Colonic mucosa (tissue), 4 donors: ENCODE measurements at places on chromosomes 6 and 20.

DNA sequence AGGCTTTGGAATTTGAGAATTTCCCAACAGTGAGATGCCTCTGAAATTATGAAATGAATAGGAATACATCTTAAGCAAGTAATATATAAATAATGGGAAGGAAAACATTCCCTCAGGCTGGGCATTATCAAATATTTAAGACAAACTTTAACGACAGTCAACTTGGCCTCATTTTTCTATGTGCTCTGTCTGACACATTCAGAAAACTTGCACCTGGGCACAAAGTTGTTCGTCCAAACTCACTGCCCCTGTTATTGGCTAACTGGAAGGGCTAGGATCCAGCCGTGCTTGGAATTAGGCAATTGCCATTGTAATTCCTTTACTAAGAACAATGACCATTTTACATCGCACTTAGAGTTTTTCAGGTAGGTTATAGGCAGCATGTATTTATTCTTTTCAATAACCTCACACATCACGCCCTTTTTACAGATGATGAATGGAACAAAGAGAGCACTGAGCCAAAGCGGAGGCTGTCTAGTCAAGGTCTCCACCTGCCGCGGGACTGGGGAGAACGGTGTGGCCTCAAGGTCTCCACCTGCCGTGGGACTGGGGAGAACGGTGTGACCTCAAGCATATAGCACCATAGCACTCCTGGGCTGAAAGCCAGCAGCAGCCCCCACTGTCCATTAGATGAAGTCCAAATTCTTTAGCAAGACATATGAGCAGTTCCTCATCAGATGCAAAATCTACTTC lies 40.7 kb upstream of the FOXQ1 start:
- H3K4me3 ChIP-seq: no peak overlapping the region
- no peak overlapping the region for H3K27ac ChIP-seq
- no peaks in the 10 kb centered on the region for H3K27me3 ChIP-seq
- no peaks in the 10 kb centered on the region for H3K4me1 ChIP-seq
- H3K36me3 ChIP-seq: no peaks in the 10 kb centered on the region
- DNase-seq: no peak

- no peaks in the 10 kb centered on the region for H3K27me3 ChIP-seq
- H3K4me3 ChIP-seq: no peak overlapping the region
- no peaks in the 10 kb centered on the region for H3K4me1 ChIP-seq
- H3K36me3 ChIP-seq: no peaks in the 10 kb centered on the region
- no peak for DNase-seq
Measured at GRCh38 chr20:59949911-59950310, 8.3 kb upstream of the CDH26 start.

DNA sequence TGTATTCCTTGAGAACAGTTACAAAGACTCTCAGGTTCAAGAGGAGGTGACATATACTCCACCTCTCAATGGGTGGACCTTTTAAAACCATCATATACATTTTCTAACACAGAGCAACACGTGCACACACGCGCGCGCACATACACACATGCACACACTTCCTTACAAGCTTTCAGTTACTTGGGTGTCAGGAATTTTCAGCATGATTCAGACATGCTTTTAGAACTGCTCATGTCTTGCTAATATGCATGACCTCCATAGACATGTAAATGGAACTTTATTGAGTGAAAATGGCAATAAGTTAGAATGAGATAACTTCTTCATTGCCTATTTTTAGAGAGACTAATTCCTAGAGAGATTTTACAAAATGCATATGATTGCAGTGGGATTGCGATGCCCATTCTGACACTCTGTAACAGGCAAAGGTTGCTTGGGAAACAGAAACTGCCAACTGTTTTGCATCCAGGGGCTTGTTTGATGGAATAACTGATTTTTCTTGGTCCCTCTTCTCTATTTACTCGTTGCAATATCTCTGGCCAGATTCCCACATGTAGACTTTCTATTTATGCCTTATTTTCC lies 531.4 kb upstream of the RNF217 start:
- no peaks in the 10 kb centered on the region for H3K27me3 ChIP-seq
- no peak for DNase-seq
- H3K4me1 ChIP-seq: no peaks in the 10 kb centered on the region
- no peak overlapping the region for H3K27ac ChIP-seq
- H3K36me3 ChIP-seq: no peaks in the 10 kb centered on the region
- no peak overlapping the region for H3K4me3 ChIP-seq

GRCh38 chr6:11542863-11543262 lies 5.3 kb downstream of the TMEM170B start:
- H3K4me3 ChIP-seq: no peak overlapping the region
- H3K4me1 ChIP-seq: no peaks in the 10 kb centered on the region
- no peaks in the 10 kb centered on the region for H3K36me3 ChIP-seq
- H3K27me3 ChIP-seq: no peaks in the 10 kb centered on the region
- no peak for DNase-seq
- H3K27ac ChIP-seq: no peak overlapping the region

- no peak for DNase-seq
- H3K27me3 ChIP-seq: no peaks in the 10 kb centered on the region
- H3K4me1 ChIP-seq: no peaks in the 10 kb centered on the region
- no peak overlapping the region for H3K27ac ChIP-seq
- H3K4me3 ChIP-seq: no peak overlapping the region
Measured at GRCh38 chr6:148291876-148292275, 50.8 kb upstream of the SASH1 start.

- no peaks in the 10 kb centered on the region for H3K27me3 ChIP-seq
- no peaks in the 10 kb centered on the region for H3K4me1 ChIP-seq
- H3K27ac ChIP-seq: no peak overlapping the region
- H3K4me3 ChIP-seq: no peak overlapping the region
- H3K36me3 ChIP-seq: no peaks in the 10 kb centered on the region
Measured at GRCh38 chr20:925516-925915, 9.4 kb upstream of the ANGPT4 start.

DNA sequence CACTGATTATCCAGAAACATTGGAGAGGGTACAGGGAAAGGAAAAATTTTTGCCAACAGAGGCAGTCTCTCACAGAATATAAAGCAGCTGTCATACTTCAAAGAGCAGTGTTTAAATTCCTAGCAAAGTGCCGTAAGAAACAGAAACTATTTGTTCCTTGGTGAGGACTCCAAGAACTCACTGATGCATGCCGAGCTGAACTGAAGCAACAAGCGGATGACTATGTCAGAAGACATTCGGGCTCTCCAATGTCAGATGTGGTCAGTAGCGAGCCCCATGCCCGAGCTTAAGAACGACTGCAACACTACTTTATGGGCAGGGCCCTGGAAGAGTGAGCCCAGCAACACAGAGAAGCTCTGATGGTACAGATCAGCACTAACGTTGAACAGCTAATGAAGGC lies 54.7 kb downstream of the OR2B6 start:
- H3K4me3 ChIP-seq: no peak overlapping the region
- no peak overlapping the region for H3K27ac ChIP-seq
- H3K36me3 ChIP-seq: no peaks in the 10 kb centered on the region
- no peaks in the 10 kb centered on the region for H3K4me1 ChIP-seq

GRCh38 chr6:107556082-107556481 lies 66.2 kb downstream of the SOBP start:
- H3K4me3 ChIP-seq: no peak overlapping the region
- H3K4me1 ChIP-seq: no peaks in the 10 kb centered on the region
- no peak overlapping the region for H3K27ac ChIP-seq
- H3K27me3 ChIP-seq: no peaks in the 10 kb centered on the region
- H3K36me3 ChIP-seq: no peaks in the 10 kb centered on the region

DNA sequence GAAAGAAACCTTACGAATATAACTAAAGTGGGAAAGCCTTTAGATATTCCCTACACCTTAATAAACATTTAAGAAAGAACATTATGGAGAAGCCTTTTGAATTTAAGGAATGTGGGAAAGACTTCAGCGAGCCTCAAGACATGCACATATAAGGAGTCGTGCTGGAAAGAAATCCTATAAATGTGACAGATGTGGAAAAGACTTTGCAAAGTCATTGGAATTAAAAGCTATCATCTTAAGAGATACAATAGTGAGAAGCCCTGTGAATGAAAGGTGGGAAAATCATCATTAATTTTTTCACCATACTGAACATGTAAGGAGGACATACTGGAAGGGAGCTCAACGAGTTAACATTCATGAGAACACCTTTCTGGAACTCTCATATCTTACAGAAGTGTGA lies 650.5 kb upstream of the DEFB115 start:
- H3K4me1 ChIP-seq: no peaks in the 10 kb centered on the region
- no peak for DNase-seq
- no peaks in the 10 kb centered on the region for H3K27me3 ChIP-seq
- no peak overlapping the region for H3K27ac ChIP-seq
- H3K4me3 ChIP-seq: no peak overlapping the region

DNA sequence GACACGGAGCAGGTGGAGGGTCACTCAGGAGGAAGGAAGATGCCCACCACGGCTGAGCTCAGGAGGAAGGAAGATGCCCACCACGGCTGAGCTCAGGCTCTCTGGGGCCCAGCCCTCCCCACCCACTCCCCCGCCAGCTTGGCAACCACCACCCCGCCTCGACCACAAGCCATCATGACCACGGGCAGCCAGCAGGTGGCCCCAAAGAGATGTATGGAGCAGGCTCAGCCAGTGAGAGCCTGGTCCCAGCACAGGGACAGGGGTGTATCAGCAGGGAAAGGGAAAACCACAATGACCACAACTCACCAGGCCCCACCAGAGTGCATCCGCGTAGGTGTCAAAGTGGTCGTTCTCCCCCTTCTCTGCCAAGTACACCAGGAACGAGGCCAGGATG lies 30.4 kb downstream of the KCNQ2 start:
- H3K27me3 ChIP-seq: no peaks in the 10 kb centered on the region
- no peak overlapping the region for H3K27ac ChIP-seq
- no peaks in the 10 kb centered on the region for H3K36me3 ChIP-seq
- no peak overlapping the region for H3K4me3 ChIP-seq

DNA sequence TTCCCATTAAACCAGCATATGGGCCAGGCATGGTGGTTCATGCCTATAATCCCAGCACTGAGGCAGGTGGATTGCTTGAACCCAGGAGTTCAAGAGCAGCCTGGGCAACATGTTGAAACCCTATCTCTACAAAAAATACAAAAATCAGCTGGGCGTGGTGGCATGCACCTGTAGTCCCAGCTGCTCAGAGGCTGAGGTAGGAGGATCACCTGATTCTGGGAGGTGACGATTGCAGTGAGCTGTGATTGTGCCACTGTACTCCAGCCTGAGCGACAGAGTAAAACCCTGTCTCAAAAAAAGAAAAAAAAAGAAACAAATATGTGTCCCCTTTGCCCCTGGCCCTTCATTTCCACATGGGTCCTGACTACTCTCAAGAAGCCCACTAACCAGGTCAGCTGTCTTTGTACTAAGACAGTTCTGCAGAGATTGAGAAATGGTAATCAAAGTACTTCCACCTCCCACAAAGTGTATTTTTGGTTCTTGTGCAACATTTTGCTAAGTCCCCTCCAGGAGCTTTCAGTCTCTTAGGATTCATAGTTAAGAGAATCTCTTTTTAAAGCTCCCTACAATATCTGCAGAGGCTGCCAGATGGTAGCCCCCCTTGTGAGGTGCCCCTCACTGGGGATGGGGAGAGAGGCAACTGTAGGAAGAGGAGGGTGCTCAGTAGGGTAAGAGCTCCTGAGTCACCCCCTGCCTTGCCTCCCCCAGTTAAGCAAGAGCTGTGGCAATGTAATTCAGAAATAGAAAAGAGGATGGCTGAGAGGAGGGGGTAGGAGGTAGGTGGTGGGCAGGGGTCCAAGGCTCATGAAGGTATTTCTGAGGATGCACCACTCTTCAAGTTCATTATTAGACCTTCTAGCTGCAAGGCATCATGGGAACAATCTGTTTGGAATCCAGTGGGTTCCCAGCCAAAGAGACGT lies 16.5 kb upstream of the WFDC2 start:
- H3K4me1 ChIP-seq: no peaks in the 10 kb centered on the region
- no peak for DNase-seq
- no peaks in the 10 kb centered on the region for H3K36me3 ChIP-seq
- no peaks in the 10 kb centered on the region for H3K27me3 ChIP-seq
- H3K27ac ChIP-seq: no peak overlapping the region

DNA sequence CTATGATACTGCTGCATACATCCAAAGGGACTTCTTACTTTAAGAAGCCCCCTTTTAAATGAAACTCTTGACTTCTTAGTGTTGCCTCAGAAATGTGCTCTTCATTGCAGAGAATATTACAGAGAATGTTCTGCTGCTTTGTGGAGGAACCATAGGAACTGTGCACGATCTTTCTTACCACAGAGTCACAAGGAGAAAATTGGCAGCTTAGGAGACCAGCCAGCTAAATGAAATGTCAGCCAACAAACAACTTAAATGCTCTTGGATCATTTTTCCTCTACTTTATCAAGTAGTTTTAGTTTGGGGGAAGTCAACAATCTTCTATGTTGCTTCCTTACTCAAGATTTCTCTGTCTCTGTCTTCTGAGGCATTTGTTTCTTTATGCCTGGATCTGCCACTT lies 125.9 kb upstream of the MLIP start:
- H3K36me3 ChIP-seq: no peaks in the 10 kb centered on the region
- H3K4me1 ChIP-seq: no peaks in the 10 kb centered on the region
- no peak overlapping the region for H3K4me3 ChIP-seq

DNA sequence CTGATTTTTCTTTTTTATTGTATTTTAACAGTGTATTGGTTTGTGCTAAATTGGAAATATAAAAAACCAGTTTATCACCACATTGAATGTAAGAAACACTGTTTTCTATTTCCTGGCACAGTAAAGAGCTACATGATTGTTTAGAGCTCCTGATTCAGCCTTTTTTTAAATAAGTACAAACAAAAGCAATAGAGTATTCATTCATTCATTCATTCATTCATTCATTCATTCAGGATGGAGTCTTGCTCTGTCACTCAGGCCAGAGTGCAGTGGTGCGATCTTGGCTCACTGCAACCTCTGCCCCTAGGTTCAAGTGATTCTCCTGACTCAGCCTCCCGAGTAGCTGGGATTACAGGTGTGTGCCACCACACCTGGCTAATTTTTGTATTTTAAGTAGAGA lies 96.8 kb upstream of the SCGN start:
- no peak overlapping the region for H3K27ac ChIP-seq
- H3K4me3 ChIP-seq: no peak overlapping the region
- DNase-seq: no peak

GRCh38 chr6:30839671-30840070 lies 44.6 kb upstream of the DDR1 start:
- peak; percentile 86 for DNase-seq
- no peak overlapping the region for H3K4me3 ChIP-seq
- H3K27ac ChIP-seq: peak overlapping the region; percentile 60
- no peaks in the 10 kb centered on the region for H3K36me3 ChIP-seq
- no peaks in the 10 kb centered on the region for H3K4me1 ChIP-seq

DNA sequence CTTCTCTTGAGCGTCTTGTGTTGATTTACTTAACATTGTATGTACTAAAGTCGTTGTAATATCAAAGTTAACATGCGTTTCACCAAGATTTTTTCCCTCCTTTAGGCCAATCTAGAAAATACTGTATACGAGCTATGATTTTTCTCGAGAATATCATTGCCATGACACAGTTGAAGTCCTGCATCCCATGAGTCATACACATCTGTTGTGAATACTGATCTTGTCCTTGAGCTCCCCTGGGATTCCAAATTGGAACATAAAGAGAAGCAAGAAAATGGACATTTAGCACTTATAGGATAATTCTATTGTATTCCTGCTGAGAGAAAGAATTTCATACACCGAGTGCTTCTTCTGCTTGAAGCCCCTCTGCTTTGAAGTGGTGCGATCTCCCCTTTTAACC lies 109.6 kb downstream of the SLC35B3 start:
- H3K36me3 ChIP-seq: no peaks in the 10 kb centered on the region
- H3K27me3 ChIP-seq: no peaks in the 10 kb centered on the region
- no peak for DNase-seq

- no peaks in the 10 kb centered on the region for H3K27me3 ChIP-seq
- no peak overlapping the region for H3K4me3 ChIP-seq
- H3K27ac ChIP-seq: no peak overlapping the region
- no peaks in the 10 kb centered on the region for H3K4me1 ChIP-seq
- H3K36me3 ChIP-seq: no peaks in the 10 kb centered on the region
Measured at GRCh38 chr6:51541847-51542246, 545.6 kb downstream of the PKHD1 start.

- no peak for DNase-seq
- no peaks in the 10 kb centered on the region for H3K36me3 ChIP-seq
- H3K4me1 ChIP-seq: peaks cover 6% of the 10 kb centered on the region
- H3K27ac ChIP-seq: no peak overlapping the region
- no peaks in the 10 kb centered on the region for H3K27me3 ChIP-seq
Measured at GRCh38 chr20:58018590-58018989, 209.9 kb downstream of the ANKRD60 start.
